ENCODE measurements at places on chromosomes 12 and 14. TPM values are rescaled to one million over a fixed set of nuclear protein-coding genes. Genes with fewer than 3 reads are reported as not detected.

Gene C1S
- 91.4 TPM for total RNA-seq

Gene APOF
- not detected for total RNA-seq

Gene KRT73
- not detected for total RNA-seq

Gene STON2
- 338 TPM for total RNA-seq

Gene CLEC7A
- total RNA-seq, result 5.1 TPM

Gene PRKCH
- total RNA-seq, result 95.0 TPM

Gene CCDC88C
- 32.2 TPM for total RNA-seq

Gene EPYC
- total RNA-seq, result not detected

Gene VRTN
- total RNA-seq, result not detected

Gene DPY19L2
- total RNA-seq, result 58.8 TPM

Gene BCDIN3D
- 5.5 TPM for total RNA-seq

Gene GPR84
- total RNA-seq, result 0.16 TPM

Gene CLEC4E
- not detected for total RNA-seq

Gene KRT78
- total RNA-seq, result 2.6 TPM

Gene CAPZA3
- not detected for total RNA-seq

Gene GALNT16
- total RNA-seq, result 20.3 TPM

Gene DDX54
- 21.4 TPM for total RNA-seq

Gene OR6C2
- not detected for total RNA-seq

Gene TAS2R10
- 5.8 TPM for total RNA-seq

Data from camera-type eye (tissue), 1 donor.